ENCODE measurements at places on chromosomes 5 and 9.
A peak's percentile ranks its signal among the peaks of the same experiment; 100 is the strongest.

DNA sequence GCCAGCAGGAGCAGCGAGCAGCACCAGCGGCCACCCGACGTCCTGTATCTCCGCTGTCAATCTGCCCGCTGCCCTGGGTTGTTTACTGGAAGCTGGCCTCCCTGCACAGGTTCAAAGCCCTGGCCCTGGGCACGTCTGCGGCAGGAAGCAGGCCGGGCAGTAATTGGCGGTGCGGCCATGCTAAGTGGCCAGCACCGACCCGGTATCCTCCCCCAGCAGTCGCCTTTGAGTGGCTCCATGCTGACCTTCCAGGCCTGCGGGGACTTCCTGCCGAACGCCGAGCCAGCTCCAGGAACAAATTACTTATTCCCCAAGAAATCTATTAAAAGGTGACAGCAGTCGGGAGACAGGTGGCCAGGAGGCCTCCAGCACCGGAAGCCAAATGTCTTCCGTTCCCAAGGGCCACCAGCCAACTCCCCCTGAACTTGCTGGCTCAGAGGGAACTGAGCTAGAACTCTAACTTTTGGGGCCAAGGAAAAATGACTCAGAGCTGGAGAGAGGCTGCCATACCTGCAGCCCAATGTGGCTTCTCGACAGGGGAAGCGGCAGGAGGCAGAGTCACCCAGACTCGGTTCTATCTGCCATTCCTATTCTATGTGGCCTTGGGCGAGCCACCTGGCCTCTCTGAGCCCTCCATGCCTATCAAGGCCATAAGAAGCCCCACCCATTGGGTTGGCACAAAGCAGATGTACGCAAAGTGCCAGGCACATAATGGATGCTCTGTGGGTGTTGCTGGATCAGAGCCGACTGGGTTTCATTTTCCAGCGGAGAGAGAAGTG lies 13.7 kb upstream of the PSMB7 start:
- DNase-seq = no peak

DNA sequence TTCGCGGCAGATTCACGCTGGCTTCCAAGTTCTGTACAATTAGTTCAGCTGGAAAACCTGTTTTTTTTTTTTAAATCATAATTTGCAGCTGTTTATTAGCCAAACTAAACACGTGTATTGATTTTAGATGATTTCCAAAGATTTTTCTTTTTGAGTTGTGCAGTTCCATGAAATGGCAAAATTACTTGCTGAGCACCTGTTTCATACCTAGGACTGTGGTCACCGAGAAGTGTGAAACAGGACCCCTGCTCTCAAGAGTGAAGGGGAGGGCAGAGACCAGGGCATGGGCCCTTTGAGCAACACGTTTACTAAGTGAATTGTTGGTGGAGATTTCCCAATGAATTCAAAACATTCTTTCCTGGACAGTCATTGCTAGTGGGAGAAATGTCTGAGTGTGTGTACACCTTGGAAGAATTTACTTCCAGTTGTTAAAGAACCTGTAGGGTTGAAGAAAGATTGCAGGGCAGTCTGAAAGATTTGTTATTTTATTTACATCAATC lies 688 bp downstream of the SNX24 start:
- DNase-seq = no peak

DNA sequence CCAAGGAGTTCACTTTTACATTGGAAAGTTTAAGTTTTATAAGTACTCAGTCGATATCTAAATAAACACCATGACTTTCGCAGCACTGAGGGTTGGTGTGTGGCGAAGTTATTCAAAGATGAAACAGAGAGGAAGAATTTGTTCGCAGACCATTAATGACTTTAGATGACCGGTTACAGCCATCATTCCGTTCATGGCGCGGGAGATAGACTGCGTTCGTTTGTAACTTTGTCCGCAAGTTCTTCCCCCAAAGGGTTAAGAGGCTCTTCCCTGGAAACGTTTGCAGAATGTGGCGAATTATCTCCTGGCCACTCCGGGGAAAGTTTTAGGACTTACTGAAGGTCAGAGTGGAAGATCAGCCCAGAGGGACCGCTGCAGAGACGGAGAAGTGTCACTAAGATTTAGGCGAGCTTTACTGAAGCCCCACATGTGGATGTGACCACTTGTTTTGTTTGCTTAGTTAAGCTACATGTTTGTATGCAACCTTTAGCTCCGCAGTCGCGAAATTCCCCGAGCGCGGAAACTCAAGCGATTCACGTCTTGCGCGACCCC lies 2.2 kb upstream of the FOXD1 start:
- DNase-seq = no peak

GRCh38 chr9:4290427-4290837 lies 9.4 kb downstream of the GLIS3 start:
- DNase-seq = no peak

GRCh38 chr5:151528996-151529395 lies 62.1 kb downstream of the FAT2 start:
- DNase-seq = no peak

DNA sequence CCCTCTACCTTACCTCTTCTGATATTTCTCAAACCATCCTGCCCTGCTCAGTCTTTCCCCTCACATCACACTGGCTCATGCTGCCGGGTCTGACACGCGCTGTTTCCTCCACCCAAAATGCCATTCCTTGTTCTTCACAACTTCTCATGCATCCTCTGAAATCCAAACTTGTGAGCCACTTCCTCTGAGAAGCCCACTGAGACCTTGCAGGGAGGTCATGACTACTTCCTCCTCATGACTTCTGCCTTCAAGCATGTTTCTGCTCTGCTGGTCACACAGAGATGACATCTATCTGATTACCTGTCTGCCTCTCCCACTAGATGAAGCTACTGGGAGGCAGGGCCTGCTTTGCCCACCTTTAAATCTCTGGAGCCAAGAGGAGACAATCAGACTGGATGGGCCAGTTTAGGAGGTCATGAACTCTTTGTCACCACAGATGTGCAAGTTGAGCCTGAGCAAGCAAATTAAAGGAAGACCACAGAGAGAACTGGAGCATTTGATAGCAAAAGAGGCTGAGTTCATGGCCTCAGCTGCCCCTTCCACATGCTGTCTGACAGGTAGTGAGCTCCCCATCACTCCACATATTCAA lies 119.8 kb upstream of the TBC1D2 start:
- DNase-seq = no peak

DNA sequence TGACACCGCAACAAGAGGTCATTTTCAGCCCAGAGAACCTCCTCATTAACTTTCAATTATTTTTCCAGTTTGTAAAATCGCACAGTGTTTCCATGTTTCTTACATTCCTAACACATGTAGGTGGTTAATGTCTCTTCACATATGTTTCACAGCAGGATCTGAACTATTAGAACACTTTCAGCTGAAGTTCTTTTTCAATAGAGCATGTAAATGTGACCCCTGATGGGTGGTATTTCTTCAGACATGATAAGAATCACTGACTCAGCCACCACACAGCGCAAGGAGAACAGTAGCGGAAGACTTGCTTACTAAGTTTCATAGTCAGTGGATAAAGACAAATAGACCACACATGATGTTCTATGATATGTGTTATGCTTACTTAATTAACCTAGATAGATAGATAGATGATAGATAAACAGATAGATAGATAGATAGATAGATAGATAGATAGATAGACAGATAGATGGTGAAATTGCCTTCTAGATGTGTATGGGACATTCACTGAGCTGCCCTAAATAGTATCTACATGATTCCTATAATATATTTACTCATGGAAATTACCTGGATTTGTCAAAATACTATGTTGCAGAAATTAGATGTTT lies 1992.1 kb upstream of the NUDT12 start:
- no peak for DNase-seq

DNA sequence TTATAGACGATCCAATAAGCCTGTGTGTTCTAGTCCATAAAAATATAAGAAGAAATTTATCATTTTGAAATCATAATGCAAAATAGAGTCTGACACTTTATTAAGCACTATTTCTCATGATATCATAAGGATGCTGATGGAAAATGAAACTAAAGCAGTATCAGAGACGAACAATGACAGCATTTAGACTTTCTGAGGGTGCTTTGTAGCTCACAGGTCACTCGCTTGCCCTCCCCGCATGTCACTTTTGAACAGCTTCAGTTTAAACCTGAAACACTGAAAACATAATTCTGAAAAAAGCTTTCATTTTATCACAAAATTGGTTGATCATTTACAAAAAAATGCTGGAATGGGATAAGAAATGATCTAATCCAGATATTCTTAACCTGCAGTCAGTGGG lies 247.1 kb downstream of the EBF1 start:
- no peak for DNase-seq

DNA sequence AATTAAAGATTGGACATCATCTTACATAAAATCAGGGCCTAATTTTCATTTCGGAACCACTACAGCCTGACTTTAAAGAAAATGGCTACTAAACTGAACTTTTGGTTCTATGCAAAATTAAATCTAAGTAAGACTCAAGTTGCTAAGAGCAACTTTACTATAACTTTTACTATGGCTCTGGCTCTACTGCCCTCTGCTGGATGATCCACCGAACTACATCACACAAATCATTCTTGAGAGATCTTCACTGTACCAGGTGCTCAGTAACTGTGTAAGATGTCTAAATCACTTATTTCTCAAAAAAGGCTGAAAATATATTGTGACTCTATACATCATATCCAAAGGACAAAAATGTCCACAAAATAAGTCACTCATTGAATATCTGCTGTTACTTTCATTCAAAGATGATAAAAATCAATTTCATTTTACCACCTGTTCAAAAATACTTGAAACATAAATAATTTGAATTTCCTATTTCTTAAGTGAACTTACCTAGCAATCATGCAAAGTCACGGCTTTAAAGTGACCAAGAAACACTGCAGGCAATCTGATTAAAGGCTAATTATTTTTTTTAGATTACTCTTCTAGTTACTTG lies 13.5 kb downstream of the MOCS2 start:
- DNase-seq = peak; percentile 40

GRCh38 chr9:30732060-30732459 lies 1652.4 kb upstream of the ACO1 start:
- no peak for DNase-seq

GRCh38 chr5:43555895-43556606 lies 826 bp downstream of the PAIP1 start:
- peak; percentile 17 for DNase-seq

DNA sequence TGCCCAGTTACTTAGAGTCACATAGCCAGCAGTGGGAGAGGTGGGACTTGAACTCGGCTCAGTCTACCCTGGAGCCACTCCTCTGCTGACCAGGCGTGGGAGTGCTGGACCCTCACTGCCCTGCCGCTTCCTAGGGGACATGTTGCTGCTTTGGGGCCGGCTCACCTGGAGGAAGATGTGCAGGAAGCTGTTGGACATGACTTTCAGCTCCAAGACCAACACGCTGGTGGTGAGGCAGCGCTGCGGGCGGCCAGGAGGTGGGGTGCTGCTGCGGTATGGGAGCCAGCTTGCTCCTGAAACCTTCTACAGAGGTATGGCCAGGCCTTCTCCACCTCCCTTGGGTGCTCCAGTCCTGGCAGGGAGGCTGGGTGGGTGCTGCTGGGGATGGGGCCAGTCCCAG lies 3.4 kb upstream of the CACFD1 start:
- no peak for DNase-seq
